ENCODE measurements at places on chromosomes 11 and 22.

- DNase-seq = no peak
These were observed 28.7 kb downstream of the IGHMBP2 start for GRCh38 chr11:68932358-68932757.

GRCh38 chr11:33021937-33022336, 6.3 kb downstream of the DEPDC7 start:
- DNase-seq = no peak

GRCh38 chr11:971731-972365, 46.2 kb downstream of the AP2A2 start:
- DNase-seq = no peak

DNA sequence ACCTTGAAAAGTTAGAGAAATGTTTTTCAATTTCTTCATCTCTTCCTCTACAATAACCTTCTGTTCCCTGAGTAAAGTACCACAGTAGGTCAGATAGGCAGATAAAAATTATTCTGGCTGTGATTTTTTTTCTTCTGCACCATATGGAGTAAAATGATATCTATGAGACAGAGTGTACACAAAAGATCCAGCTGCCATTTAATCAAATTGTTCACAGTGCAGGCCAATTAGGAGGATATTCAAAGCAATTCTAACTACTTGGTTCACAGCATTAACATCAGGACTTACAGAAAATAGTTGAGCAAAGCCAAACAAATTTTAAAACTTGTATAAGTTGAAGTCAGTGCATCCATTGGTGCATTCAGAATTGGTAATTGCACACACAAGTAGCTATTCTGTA, 147.9 kb upstream of the LUZP2 start:
- DNase-seq = no peak

DNA sequence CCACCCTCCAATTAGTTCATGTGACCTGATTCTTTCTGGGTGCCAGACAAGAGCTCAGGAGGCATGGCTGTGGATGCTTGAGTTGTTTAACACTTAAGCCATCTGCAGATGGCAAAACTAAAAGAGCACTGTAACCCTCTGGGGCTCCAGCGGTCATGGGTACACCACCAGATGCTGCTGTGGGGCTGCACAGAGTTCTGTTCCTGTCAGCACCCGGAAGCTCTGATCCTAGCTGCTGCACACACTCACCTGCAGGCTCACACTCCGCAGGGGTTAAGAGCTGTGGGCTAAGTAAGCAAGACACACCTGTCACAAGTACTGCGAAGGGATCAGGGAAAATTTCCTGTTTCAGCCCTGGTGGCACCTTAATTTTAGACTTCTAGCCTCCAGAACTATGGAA, 307.8 kb downstream of the C11orf87 start:
- DNase-seq = no peak

GRCh38 chr11:970319-970871, 44.7 kb downstream of the AP2A2 start:
- no peak for DNase-seq

- no peak for DNase-seq
These were observed 177.3 kb downstream of the KIRREL3 start for GRCh38 chr11:126823274-126823673.

- no peak for DNase-seq
These were observed 211.1 kb downstream of the BRD1 start for GRCh38 chr22:49616356-49617231.

DNA sequence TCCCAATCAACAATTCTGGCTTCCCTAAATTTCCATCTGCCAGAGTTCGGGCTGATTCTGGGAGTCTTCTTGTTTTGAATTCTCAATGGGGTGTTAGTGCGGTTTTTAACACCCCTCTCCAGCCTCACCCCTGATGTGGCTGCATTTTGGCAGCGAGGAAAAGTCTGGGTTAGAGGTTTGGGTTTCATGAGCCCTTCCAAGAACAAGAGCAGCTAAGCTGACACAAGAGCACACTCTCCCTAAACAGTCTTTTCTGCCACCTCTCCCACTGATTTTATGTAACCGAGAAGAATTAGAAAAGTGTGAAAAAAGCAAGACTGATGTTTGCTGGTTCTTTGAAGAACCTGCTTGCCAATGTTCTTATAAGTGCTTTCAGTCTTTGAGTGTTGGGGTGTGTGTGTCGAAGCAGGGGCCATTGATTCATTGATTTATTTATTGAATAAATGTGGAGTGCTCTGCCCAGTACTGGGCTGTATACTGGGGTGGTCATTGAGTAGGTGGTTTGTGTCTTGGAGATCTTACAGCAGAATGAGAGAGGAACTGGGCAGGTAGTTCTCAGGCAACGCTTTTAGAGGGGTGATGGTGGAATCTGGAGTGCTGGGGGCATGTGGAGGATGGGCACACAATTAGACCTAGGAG, 101.5 kb downstream of the TRAF6 start:
- no peak for DNase-seq

- no peak for DNase-seq
These were observed 802 bp upstream of the PIM3 start for GRCh38 chr22:49959782-49960158.

DNA sequence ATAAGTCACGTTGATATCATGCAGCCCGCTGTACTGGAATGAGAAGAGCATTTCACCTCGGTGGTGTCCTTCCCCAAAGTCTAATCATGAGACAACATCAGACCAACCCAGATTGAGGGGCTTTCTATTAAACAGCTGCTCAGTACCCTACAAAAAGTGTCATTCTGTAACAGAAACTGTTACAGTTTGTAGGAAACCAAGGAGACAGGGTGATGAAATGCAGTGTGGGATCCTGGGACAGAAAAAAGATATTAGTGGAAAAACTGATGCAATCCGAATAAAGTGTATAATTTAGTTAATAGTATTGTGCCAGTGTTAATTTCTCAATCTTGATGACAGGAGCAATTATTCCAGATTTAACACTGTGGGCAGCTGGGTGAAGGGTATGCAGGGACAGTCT, 128.0 kb downstream of the MICAL2 start:
- DNase-seq = no peak

GRCh38 chr11:105344938-105345337, 205.4 kb upstream of the CARD18 start:
- DNase-seq = no peak

- peak; percentile 97 for DNase-seq
These were observed 196.3 kb upstream of the ARHGAP20 start for GRCh38 chr11:110908401-110909105.

GRCh38 chr11:72239313-72239848, 4.6 kb downstream of the PHOX2A start:
- no peak for DNase-seq

GRCh38 chr22:43442386-43443151, 30.8 kb downstream of the MPPED1 start:
- DNase-seq = no peak

DNA sequence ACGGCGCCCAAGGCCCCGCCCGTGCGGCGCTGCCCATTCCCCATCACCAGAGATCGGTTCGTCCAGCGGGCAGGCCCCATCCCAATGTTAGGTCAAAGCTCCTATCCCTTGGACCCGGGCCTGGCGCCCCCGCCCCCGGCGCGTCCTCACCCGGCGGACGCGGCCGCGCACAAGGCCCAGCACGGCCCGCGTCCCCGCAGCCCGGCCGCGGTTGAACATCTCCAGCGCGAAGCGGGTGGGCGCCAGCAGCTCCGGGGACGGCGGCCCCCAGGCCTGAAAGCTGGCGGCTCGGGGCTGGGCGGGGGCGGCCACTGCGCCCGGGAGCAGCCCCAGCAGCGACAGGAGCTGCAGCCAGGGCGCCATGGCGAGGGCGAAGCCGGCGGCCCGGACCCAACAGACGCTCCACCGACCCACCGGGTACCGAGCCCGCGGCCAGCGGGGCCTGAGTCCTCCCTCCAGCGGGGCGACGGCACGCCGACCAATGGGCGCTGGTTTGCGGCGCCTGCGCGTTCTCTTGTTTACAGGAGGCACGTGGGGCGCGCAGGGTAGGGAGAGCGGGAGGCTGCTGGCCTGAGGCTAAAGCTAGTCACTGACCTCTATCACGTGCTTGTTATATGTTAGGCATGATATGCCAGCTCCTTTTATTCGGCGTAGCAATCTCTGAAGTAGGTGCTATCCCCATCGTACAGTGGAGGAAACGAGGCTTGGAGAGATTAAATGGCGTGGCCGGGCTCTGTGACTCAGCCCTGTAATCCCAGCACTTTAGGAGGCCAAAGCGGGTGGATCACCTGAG, at the start of gene CTSF:
Gene CTSF (minus strand): TSS at position 483 of the 793 bp plus-strand sequence. CDS start 120 bp downstream, at position 363.
- DNase-seq = peak; percentile 11

Data from kidney glomerular epithelial cell (primary cell).